ENCODE measurements at places on chromosomes 1 and 21.

- no peak for DNase-seq
These were observed 194.6 kb downstream of the ST6GALNAC3 start for GRCh38 chr1:76269155-76269554.

- DNase-seq = no peak
These were observed 39.4 kb upstream of the GADD45A start for GRCh38 chr1:67645495-67646144.

- no peak for DNase-seq
These were observed 169.8 kb upstream of the CXADR start for GRCh38 chr21:17343055-17343454.

- DNase-seq = no peak
These were observed 47.9 kb downstream of the PHACTR4 start for GRCh38 chr1:28417441-28417922.

DNA sequence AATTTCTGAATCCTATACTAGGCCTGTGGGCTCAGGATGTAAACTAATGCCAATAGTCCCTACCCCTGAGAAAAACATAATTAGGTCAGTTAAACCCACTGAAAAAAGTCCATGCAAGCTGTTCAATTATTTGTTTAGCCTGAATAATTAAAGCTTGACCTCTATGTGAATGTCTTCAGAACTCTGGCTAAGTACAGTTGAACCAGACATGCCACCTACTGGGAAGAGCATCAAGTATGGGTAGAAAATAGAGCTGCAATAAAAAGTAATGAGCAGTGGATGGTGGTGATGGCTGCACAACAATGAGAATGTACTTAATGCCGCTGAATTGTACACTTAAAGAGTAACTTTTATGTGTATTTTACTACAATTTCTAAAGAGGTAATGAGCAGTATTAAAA, 23.6 kb upstream of the SLC19A2 start:
- no peak for DNase-seq

GRCh38 chr21:34782506-34783360, 113.9 kb downstream of the CLIC6 start:
- no peak for DNase-seq

DNA sequence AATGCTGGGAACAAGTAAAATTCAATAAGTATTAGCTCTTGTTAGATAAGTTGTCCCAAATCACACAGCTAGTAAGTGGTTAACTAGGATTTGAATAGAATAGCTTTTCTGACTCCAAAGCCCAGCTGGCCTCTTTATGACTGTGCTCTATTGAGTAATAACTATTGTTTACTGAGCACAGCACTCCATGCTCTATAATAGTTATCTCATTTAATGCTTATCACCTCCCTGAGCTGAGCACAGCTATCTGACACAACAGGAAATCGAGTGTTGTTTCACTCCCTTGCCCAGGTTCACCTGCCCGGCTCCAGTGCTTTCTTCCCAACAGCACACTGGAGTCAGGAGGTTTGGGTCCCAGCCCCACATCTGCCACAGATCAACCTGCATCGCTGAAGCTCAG, 38.8 kb upstream of the STMN1 start:
- no peak for DNase-seq

GRCh38 chr1:235329139-235329902, 951 bp downstream of the GGPS1 start:
- DNase-seq = peak; percentile 40

DNA sequence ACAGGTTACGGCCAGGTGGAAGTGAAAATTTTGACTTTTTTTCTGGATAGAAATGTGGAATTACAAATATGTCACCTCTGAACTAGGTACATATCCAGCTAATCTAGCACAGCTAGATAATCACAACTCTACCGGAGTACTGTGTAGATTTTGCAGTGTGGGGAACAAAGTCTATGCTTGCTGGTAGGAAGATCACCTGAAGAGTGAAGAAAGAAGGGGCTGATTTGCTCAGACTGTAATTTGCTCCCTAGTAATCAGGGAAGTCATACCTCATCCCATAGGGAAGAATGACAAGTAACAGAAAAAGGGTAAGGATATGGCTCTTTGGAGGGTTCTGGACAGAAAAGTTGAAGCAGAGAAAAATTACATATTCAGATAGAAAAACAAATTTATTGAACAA, 319.6 kb upstream of the TMPRSS15 start:
- DNase-seq = no peak

- DNase-seq = no peak
These were observed 188.0 kb downstream of the RERE start for GRCh38 chr1:8629241-8630091.

DNA sequence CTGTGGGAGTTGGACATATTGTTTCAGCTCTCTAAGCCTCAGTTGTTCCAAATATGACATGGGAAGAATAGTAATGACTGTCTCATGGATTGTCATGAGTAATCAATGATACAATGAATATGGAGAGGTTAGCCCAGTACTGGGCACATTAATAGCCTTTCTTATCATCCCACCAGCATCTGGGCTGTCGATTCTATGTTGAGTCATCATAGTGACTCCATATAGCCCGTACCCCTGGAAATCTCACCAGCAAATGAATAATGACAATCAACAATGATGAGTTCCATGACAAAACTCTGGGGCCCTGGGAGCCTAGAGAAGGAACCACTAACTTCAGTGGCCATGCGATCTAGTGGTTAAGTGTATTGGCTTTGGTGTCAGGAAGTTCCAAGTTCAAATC, 39.7 kb upstream of the GJB5 start:
- DNase-seq = no peak

GRCh38 chr1:110205591-110206155, 4.4 kb upstream of the KCNC4 start:
- DNase-seq = no peak

DNA sequence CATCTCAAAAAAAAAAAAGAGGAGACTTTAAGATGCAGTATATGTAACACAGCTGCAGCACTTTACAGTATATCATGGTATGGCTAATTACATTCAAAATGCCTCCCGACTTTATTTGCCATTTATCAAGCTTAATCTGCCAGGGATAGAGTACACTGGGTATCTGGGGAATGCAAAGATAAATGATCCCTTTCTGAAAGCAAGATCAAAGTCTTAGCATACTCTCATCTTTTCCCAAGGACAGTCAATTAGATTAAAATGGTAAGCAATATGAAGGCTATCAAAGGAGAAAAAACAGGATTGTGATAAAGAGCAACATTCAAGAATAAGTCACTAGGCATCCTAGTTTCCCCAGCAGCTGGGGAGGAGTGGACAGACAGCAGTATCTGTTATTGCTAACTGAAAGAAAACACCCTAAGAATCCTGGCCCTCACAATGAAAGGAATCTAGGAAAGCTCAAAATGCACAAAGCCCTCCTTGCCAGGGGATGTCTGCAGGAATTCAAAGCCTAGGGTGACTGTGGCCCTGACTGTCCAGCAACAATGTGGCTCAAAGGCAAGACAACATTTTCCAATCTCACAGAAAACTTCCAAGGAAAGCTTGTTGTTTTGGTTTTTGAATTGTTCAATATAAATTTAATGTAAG, 56.7 kb upstream of the RAP1GAP start:
- DNase-seq = no peak

GRCh38 chr1:81220614-81221071, 580.1 kb upstream of the ADGRL2 start:
- no peak for DNase-seq

- DNase-seq = no peak
These were observed 185.5 kb upstream of the ZC3H12A start for GRCh38 chr1:37288900-37289299.

- DNase-seq = no peak
These were observed 43.6 kb upstream of the WNT2B start for GRCh38 chr1:112465122-112465521.

DNA sequence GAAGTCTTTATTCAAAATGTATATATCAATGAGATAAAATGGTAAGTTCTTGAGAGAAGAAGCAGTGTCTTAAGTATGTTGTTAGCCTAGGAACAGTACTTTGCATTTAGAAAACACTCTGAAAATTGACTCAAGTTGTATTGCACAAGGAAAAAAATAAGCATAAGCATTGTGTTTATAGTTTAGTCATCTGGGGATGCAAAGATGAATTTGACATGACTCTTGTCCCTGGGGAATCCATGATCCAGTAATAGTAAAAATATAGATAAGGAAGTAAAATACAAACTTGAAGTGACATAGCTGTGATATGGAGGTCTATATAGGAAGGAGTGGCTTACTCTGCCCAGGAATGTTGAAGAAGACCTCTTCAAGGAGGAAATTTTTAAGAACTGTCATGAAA, 185.0 kb upstream of the PTBP2 start:
- DNase-seq = no peak

- DNase-seq = peak; percentile 86
These were observed 7.7 kb downstream of the EPHX1 start for GRCh38 chr1:225817611-225818061.

- peak; percentile 48 for DNase-seq
These were observed 52.2 kb downstream of the SMYD2 start for GRCh38 chr1:214332946-214333798.

GRCh38 chr1:110600716-110601115, 5.4 kb downstream of the KCNA2 start:
- DNase-seq = no peak

DNA sequence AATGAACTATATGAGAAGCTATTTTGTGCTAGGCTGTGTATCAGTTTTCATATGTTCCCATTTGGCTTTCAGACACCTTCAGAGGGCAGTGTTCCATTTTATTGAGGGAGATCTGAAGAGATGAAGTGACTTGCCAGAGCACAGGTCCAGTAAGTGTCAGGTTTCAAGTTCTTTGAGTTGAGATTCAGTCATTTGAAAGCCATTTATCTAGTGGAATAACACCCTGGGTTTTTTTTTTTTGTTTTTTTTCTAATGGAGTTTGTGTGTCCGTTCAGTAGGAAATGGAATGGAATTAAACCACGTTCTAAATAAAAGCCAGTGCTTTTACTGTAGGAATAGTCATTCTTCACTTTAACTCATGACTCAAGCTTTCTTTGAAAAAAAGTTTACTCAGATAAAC, 652.9 kb upstream of the USP24 start:
- peak; percentile 19 for DNase-seq

- no peak for DNase-seq
These were observed 21.7 kb downstream of the UBE4B start for GRCh38 chr1:10054465-10054864.

DNA sequence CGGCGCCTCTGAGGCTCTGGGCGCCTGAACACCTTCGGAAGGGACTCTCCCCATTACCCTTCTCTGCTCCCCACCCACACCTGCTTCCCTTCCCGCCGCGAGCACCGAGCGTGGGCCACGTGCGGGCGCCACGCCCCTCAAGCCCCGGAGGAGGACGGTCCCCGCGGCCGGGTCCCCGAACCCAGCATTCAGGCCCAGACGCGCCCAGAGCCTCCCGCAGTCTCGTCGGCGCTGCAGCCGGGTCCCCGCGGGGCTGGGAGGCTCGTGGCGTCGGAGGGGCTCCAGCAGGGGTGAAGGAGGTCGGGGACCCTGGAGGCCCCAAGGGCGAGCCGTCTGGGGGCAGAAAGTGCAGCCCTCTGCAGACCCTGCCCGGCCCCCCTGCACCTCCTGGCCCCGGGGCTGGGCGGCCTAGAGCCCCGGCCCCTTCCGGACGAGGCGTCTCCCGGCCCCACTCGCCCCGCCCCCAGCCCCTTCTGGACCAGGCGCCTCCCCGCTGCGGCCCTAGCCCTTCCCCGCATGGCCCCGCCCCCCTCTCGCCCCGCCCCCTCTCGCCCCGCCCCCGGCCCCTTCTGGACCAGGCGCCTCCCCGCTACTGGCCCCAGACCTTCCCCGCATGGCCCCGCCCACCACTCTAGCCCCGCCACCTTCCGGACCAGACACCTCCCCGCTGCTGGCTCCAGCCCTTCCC, 378 bp upstream of the SMIM1 start:
- peak; percentile 89 for DNase-seq

- peak; percentile 47 for DNase-seq
These were observed 553 bp downstream of the TTC3 start for GRCh38 chr21:37073417-37074196.

DNA sequence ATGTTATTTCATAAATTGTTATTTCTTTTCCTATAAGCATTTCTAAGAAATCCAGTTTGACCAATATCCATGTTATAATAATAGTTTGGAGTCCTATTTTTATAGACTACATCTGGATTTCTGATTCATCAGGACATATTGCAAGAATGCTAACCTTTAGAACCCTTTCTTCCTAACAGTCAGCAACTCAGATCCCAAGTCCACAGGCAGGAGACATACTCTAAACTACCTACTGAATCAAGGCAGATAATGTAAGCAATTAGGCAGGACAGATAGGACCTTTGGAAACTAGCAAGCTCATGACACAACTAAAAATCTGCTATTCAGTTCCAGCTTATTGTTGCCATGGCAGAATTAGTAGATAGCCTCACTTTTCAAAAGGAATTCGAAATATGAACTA, 104.1 kb downstream of the DENND1B start:
- no peak for DNase-seq
